Activated CD4-positive, alpha-beta T cell treated with anti-CD3 and anti-CD28 coated beads, Interleukin-2, amount 50 U/mL, for 16 hours (primary cell): ENCODE measurements at places on chromosomes 12 and 14.

GRCh38 chr12:57151741-57152630, 4.6 kb upstream of the LRP1-AS start:
- no peak for DNase-seq

GRCh38 chr12:27343255-27344000, 10.8 kb downstream of the BMAL2 start:
- no peak for DNase-seq

DNA sequence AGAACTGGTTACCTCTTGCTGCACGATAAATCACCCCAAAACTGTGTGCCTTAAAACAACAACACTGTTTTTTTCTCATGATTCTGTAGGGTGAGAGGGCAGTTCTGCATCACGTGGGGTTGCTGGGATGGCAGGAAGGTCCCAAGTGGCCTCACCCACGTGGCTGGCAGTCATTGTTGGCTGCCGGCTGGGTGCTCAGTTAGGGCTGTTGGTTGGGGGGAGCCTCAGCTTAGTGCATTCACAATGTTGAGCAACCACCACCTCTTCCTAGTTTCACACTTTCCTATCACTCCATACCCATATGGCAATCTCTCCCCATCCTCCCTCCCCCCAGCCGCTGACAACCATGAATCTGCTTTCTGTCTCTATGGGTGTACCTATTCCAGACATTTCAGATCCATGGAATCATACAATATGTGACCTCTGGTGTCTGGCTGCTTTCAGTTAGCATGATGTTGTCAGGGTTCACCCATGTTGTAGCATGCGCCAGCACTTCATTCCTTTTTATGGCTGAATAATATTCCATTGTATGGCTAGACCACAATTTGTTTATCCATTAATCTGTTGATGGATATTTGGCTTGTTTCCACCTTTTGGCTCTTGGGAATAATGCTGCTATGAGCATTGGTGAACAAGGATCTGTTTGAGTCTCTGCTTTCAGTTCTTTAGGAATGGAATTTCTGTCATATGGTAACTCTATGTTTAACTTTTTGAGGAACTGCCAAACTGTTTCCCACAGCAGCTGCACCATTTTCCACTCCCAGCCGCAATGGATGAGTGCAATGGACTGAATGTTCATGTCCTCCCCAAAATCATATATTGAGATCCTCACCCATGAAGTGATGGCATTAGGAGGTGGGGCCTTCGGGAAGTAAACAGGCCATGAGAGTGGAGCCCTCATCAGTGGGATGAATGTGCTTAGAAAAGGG, 11.2 kb upstream of the POP5 start:
- no peak for DNase-seq

- DNase-seq, result no peak
These were observed 74.3 kb downstream of the IGF1 start for GRCh38 chr12:102406033-102406584.

DNA sequence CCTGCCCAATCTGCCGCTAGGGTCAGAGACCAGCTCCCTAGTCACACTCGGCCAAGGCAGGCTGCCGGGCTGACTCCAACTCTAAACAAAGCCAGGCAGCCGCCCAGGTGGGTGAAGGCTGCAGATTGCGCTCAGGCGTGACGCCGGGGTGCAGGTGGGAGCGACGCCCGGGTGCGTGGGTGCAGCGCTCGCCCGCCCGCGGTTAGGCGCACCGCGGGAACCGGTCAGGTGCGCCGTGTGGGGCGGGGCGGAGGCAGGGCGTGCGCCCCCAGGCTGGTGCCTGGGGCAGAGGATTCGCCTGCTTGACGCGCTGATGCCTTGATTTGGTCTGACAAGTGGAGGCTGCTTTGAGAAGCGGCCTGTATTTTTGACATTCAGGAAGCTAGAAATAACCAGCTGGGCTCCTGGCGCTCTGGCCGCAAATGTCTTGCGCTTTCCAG, 126.7 kb upstream of the HIF1A start:
- DNase-seq, result peak; percentile 42

DNA sequence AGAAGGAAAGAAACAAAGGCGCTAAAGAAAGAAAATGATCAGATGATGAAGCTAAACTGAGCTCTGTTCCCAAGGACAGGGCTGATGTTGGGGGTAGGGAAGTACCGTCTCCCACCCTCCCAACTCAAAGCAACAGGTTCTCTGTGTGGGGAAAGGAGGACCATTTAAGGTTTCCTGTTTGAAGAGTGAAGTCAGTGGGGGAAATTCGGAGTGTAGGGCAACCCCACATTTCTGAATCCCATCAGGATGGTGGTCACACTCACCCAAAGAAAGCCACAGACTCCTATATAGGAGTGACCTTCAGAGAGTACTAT, 131.1 kb downstream of the KSR2 start:
- DNase-seq, result no peak

- DNase-seq, result no peak
These were observed 73.8 kb upstream of the SRSF5 start for GRCh38 chr14:69693145-69693544.

DNA sequence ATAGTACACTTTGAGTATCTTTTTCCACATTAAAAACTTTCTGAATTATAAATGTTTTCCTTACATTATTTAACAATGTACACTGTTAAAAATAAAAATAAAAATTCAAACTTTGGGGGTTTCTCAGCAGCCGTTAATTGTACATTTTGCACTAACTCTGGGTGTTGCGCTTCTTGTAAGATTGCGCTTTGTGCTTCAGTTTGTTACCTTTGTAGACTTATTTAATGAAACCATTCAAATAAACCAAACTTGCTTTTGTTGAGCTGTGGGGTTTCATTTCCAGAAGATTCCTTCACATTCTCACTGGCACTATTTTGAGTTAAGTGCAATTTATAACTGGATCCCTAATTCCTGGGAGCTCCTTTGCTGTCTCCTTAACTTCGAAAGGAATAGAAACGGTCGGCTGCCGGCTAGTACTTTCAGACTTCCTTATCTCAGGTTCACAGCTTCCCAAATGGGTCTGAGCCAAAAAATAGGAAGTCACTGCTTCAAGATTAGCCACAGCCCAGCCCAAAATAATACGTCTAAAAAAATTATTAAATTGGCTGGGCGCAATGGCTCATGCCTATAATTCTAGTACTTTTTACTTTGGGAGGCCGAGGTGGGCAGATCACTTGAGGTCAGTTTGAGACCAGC, 38.2 kb downstream of the RAD52 start:
- no peak for DNase-seq

GRCh38 chr12:5746036-5746908, 198.8 kb downstream of the ANO2 start:
- no peak for DNase-seq

- no peak for DNase-seq
These were observed 19.1 kb downstream of the MARK3 start for GRCh38 chr14:103404032-103404918.

GRCh38 chr14:70780396-70781075, 28.8 kb downstream of the MAP3K9 start:
- no peak for DNase-seq

DNA sequence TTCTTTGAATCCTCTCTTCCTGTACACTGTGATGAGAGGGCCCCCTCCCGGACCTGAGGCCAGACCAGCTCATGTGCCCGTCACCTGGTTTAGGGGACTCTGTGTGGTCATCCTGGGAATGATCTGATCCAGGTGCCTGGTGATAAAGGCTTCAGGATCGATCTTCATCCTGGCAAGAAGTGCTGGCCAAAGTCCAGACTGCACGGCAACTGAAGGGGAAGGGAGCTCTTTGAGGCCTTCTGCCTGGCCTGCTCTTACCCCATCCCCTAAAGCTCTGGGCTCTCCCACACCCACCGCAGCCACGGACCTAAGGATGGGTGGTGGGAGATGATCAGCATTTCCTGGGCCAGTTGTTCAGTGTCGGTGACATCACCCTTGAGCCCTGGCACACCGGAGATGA, 31.8 kb downstream of the GCN1 start:
- no peak for DNase-seq

DNA sequence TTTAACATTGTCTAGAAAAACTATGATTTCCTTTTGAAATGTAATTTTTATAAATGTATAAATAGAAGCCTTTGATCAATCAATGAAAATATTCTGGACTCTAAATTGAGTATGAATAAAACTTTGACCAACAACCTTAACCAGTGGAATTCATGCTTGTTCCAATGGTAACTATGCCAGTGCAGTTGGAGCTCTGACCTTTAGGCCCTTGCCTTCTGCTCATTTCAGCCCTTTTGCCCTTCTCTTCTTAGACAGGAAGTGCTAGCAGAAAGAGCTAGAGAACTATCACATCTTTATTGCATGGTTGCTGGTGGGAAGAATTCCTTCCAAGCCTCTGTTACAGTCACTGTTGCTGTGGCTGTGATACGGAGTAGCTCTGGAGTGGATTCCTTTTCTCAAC, 39.7 kb downstream of the TTC8 start:
- no peak for DNase-seq

- DNase-seq, result no peak
These were observed 159.6 kb downstream of the BTG1 start for GRCh38 chr12:91986084-91986483.

DNA sequence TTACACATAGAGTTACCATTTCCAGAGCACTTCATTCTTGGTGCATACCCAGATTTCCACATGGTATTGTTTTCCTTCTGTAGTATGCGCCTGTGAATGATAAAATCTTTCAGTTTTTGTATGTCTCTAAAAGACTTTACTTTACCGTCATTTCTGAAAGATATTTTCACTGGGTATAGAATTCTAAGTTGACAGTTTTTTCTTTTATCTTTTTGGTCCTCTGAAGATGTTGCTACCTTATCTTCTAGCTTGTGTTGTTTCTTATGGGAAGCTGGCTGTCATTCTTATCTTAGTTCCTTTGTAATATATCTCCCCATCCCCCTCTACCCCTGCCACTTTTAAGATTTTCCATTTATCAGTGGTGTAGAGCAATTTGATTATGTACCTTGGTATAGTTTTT, 36.7 kb downstream of the PRMT8 start:
- DNase-seq, result no peak

- DNase-seq, result no peak
These were observed 85.3 kb upstream of the OVCH1 start for GRCh38 chr12:29582677-29583272.

DNA sequence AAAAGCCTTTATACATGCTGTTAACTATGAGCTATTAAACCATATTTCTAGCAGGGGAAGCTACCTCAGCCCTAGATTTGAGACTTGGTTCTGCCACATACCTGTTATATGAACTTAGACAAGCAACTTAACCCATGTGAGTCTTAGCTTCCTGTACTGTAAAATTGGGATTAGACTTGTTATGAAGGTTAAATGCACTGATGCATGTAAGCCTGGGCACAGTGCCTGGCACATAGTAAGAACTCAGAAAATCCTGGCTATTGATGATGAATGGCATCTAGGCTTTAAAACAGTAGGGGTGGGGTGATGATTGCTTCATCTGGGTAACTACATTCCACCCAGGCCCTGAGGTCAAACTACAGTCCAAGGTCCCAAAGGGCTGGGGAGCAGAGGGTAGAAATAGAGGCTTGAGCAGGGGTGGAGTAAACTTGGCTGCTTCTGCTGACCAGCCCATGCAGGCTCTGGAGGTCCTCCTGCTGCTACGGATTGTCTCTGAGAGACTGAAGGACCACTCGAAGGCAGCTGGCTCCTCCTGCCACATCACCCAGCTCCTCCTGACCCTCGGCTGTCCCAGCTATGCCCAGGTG, 11.3 kb downstream of the ESPL1 start:
- no peak for DNase-seq

DNA sequence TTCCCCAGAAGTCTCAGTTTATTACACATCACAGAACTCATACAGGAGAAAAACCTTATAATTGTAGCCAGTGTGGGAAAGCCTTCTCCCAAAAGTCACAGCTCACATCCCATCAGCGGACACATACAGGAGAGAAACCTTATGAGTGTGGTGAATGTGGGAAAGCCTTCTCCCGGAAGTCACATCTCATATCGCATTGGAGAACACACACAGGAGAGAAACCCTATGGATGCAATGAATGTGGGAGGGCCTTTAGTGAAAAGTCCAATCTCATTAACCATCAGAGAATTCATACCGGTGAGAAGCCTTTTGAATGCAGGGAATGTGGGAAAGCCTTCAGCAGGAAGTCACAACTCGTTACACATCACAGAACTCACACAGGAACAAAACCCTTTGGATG, 20.1 kb downstream of the ZNF84 start:
- no peak for DNase-seq

DNA sequence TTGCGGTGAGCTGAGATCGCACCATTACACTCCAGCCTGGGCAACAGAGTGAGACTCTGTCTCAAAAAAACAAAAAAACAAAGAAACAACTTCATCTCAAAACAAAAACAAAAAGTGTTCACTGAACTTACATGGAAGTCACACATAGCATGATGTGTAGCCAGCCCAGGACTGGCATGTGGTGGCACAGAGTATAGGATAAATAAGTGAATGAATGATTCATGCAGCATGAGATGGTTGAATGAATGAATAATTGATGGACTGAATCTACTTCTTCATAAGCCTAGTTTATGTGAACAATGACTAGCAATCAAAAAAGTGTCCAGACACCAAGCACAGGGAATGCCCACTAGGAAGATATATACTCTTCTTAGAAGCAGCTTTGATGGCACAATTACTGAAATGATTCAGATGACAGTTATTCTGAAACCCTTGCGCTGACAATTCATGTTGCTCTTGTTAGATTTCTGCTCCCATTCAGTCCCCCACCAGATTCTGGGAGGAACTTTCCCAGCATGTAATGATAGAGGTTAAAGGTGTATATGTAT, 31.6 kb upstream of the SERPINA6 start:
- DNase-seq, result peak; percentile 23

- DNase-seq, result no peak
These were observed 44.6 kb upstream of the VSX2 start for GRCh38 chr14:74194506-74195274.

- DNase-seq, result no peak
These were observed 25.1 kb upstream of the LTBP2 start for GRCh38 chr14:74637178-74637550.

DNA sequence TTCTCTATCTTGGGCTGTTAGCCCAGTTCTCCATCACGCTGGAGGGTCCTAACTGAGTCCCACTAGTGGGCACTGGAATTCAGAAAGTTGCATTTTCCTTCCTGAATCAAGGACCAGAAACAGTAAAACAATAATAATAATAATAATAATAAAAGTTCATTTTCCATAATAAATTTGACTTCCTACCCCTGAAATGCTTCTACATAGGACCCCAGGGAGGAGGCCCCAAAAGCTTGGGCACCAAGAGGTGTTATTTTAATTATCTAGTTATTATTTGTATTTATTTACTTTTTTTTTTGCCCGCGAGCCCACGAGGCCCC, 12.4 kb downstream of the SCNN1A start:
- DNase-seq, result no peak

DNA sequence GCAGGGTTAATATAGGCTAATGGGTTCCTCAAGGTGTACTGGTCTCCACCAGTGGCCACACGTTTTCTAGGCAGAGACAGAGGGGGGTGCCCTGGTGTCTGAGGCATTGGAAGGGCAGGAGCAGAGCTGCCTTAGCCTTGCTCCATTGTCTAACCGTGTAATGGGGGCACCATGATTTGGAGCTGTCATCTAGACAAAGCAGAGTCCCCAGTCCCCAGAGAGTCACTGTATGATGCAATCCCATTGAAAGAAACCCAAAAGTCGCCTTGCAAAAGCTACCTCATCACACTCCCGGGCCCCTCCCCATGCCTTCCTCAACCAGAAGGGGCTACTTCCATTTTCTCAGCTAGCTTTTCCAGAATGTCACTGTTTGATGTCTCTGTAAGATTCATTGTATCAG, 487.1 kb downstream of the AACS start:
- no peak for DNase-seq
